ENCODE measurements at places on chromosomes 2 and 18. TPM values are rescaled to one million over a fixed set of nuclear protein-coding genes. Genes with fewer than 3 reads are reported as not detected.

Gene RNF103
- 48.2 TPM for total RNA-seq

Gene FBXO41
- total RNA-seq: 11.1 TPM

Gene MERTK
- total RNA-seq: 74.2 TPM

Gene UBE2F
- 77.8 TPM for total RNA-seq

Gene LHCGR
- total RNA-seq: 7.5 TPM

Gene FKBP1B
- 2.7 TPM for total RNA-seq

Gene PRSS56
- total RNA-seq: 1.2 TPM

Gene ABCG8
- 0.24 TPM for total RNA-seq

Gene APOB
- total RNA-seq: 0.39 TPM

Gene PPIL3
- total RNA-seq: 44.7 TPM

All from testis (tissue), 5 donors.